ENCODE measurements at places on chromosomes 3 and 15.

GRCh38 chr15:58486062-58486461, 54.3 kb downstream of the LIPC start:
- DNase-seq: no peak

DNA sequence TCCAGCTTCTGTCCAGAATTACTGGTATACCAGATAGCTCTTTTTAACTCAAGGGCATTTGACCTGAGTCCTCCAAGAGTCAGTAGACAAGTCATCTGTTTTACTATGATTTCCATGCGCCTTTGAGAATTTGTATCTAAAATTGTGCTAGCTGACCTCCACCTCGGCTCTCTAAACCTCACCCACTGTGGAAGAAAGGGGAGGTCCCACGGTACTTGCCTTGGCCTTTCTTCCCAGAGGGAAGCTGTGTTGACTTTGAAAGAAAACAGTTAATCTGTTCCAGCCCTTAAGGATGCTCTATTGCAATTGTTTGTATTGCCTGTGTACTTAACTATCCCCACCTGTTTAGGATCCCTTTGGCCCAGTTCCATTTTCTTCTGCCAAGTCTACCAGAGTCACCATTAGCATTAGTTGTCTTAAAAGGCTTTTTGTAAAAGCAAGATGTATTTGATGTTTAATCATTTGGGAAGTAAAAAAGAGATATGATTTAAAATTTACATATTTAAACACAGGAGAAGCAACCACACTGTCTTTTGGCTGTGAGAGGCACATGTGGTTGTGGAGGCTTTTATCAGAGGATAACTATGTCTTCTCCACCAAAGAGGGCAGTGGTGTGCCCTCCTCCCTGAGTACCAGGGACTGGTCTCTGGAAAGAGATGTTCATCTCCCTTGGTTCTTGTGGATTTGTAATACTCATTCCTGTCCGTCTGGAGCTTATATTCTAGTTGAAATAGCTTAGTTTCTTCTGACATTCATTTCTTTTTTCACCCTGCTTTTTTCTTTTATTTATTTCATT, 88.8 kb downstream of the CRTC3 start:
- DNase-seq: no peak

DNA sequence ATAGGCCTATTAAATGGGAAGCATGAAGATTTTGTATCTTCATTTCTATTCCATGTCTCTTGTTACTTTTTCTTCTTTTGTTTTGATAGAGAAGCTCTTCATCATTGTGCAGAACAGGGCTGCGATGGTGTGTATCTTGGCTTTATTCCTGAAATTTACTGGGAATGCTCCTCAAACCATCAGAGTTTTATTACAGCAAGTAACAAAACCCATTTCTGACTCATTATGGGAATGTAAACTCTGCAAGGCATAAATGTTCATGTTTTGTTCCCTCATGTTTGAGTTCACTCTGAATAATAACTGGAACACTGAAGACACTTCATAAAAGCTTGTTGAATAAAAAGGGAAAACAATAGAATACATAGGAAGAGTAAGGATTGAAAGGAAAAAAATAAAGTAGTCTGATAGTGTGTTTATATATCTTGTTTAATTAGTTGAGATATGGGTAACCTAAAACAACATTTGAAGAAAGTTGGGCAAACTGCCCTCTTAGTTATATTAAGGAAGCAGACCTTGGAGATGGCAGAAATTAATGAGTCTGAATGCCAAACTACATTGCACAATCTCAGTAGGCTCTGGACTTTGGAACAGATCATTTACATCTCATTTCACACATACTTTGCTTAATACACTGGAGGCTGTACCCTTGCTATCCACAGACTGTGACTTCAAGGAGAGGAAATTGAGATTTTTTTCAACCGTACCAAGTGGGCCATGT, 521.5 kb downstream of the GRM7 start:
- DNase-seq: no peak

GRCh38 chr3:76470285-76470684, 569.6 kb upstream of the ROBO2 start:
- DNase-seq: no peak

- no peak for DNase-seq
Measured at GRCh38 chr3:173886-174285, 22.7 kb upstream of the CHL1 start.

DNA sequence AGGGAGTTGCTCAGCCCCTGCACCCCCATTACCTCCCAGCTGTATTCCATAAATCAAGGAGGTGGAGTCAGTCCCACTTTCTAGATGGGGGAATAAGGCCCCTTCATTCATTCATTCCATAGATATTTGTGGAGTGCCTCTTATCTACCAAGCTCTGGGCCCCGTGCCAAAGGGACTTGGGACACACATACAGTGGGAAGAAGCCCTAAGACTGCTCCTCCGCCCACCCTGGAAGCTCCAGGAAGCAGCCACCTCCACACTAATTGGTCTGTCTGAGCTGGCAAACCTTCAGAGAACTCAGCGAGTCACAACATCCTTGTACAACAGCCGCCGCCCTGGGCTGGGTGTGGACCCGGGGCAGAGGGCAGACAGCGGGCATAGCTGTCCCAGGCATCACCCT, 6.4 kb downstream of the STRA6 start:
- no peak for DNase-seq

DNA sequence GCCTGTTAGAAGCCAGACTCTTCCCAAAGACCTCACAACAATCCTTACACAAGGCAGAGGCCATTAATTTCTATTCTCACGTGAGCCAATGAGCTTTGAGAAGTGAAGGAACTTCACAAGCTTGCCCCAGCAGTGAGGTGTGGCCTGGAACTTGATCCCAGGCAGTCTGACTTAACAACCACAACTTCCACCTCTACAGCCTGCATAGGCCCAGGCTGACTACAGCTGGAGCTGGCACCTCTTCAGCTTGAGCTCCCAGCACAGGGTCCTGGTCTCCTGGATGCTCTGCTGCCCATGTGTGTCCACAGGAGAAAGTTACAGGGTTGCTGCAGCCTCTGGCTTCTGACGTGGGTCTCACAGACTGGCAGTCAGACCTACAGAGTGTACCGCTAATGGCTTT, 111.0 kb downstream of the ERC2 start:
- no peak for DNase-seq

- no peak for DNase-seq
Measured at GRCh38 chr3:64445109-64445943, 220.1 kb upstream of the PRICKLE2 start.

- DNase-seq: no peak
Measured at GRCh38 chr3:81419228-81419627, 342.2 kb downstream of the GBE1 start.

GRCh38 chr3:117404730-117405129, 695.2 kb downstream of the TUSC7 start:
- DNase-seq: no peak

DNA sequence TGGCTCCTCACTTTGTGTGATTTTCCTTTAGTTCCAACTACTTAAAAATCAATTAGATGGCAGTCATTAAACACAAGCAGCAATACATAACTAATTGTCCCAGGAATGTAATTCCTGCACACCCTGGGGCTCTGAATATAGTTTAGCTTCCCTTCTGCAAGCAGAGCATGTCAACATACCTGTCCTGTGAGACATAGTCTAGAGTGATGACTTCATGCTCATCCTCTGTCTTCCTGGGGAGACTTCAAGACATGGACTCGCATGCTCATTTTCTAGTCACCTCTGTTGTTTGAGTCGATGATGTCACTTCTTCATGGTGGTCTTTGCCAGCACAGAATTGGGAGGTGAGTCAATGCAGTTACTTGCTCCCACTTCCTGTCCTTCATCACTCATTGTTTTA, 15.7 kb downstream of the C3orf52 start:
- DNase-seq: no peak

GRCh38 chr15:48370460-48370859, 39.2 kb downstream of the DUT start:
- DNase-seq: no peak

- no peak for DNase-seq
Measured at GRCh38 chr3:127276995-127277394, 10.9 kb downstream of the PRR20G start.

DNA sequence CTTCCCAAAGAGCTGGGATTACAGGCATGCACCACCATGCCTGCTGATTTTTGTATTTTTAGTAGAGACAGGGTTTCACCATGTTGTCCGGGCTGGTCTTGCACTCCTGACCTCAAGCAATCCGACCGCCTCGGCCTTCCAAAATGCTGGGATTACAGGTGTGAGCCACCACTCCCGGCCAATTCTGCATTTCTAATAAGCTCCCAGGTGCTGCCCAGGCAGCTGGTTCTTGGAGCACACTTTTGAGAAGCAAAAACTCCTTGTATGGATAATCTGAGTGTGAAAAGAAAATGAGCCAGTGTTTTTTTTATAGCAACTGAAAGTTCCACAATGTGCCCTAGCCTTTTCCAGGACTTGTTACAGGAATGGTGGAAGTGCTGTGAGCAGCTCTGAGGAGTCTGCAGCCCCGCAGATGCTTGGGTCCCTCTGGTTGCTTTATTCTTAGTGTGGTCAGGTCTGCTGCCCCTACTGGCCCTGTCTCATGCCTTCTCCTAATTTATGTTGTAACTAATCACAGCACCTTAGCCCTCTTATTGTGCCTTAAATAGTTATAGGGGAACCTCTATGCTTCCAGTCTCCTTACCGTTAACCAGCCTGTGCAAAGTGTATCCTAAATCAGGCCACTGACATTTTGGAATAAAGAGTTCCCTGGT, 13.5 kb upstream of the KCNAB1 start:
- no peak for DNase-seq

GRCh38 chr15:82062479-82063454, 16.9 kb upstream of the MEX3B start:
- DNase-seq: no peak

- DNase-seq: no peak
Measured at GRCh38 chr15:67685008-67685599, 140.2 kb upstream of the SKOR1 start.

GRCh38 chr3:50359760-50360110, 414 bp upstream of the TMEM115 start:
- no peak for DNase-seq

DNA sequence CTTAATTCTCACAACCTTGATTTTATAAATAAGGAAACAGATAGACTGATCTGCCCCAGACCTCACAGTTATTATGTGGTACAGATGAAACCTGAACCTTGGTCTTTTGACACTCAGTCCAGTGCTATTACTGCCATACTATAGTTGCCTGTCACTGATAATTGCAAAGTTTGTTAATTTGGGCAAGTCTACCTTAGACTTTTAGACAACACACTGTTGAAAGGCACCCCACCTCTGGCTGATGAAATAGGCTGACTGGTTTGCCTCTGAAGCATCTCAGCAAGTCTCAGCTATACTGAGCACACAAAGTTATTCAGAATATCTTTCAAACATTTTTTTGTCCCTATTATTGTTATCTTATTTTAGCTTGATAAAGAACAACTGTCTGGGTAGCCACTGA, 53.1 kb upstream of the MAP4 start:
- DNase-seq: no peak

GRCh38 chr3:112482675-112483074, 16.6 kb downstream of the BTLA start:
- DNase-seq: no peak

- no peak for DNase-seq
Measured at GRCh38 chr3:134772591-134772990, 22.5 kb upstream of the EPHB1 start.

DNA sequence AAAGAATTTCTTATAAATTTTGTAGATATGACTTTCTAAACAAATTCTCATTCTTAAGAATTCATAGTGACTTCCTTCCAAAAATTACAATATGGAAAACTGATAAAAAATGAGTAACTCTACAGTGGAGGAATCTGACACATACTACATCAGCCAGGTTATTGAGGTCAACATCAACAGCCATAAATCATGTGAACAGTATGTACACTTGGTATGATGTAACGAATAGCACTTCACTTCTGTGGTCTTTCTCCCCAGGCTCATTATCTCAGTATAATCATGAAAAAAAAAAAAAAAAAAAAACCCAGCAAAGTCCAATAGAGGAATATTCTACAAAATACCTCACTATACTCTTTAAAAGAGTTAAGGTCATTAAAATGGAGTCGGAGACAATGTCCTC, 111.2 kb upstream of the SUCLG2 start:
- DNase-seq: no peak

DNA sequence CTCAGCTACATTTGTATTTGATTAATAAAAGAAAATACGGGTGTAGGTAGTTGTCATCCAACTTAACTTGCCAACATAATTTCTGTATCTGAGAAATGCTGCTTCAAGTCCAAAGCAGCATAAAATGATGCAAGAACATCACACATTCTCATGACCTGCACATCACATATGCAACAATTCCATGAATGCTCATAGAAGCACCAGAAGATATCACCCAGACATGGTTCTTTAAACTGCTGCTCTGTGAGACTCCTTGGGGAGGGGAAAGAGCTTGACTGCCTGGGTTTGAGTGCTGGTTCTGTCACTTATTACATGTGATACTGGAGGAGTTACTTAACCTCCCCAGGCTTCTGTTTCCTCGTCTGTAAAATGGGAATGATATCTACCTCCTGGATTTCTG, 39.4 kb downstream of the CHST14 start:
- DNase-seq: no peak

- no peak for DNase-seq
Measured at GRCh38 chr3:156587760-156588069, 32.8 kb upstream of the SSR3 start.

- no peak for DNase-seq
Measured at GRCh38 chr15:70845602-70846360, 8.2 kb downstream of the LARP6 start.

GRCh38 chr3:111712294-111713167, 117.4 kb upstream of the ZBED2 start:
- no peak for DNase-seq

GRCh38 chr3:117322866-117323265, 613.3 kb downstream of the TUSC7 start:
- no peak for DNase-seq

GRCh38 chr3:27746838-27747237, 24.7 kb upstream of the EOMES start:
- no peak for DNase-seq

DNA sequence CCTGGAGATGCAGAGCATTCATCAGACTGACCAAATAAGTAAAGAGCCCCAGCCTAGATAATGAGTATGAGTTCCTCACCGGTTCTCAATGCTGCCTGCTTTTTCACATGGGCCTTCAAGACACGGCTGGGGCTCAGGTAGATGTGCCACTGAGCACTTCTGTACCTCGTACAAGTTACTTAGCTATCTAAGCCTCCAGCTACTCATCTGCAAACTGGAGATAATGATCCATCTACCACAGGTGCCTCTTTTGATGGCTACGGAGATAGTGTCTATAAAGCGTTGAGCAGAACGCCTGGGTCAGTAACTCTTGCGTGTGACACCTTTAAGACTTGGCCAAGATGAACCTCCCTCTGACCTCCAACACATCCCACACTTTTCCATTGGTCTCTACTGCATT, 56.3 kb downstream of the CCR4 start:
- DNase-seq: no peak

- DNase-seq: no peak
Measured at GRCh38 chr15:67824197-67824968, 926 bp upstream of the SKOR1 start.

- no peak for DNase-seq
Measured at GRCh38 chr3:107346564-107346963, 30.7 kb upstream of the CCDC54 start.

DNA sequence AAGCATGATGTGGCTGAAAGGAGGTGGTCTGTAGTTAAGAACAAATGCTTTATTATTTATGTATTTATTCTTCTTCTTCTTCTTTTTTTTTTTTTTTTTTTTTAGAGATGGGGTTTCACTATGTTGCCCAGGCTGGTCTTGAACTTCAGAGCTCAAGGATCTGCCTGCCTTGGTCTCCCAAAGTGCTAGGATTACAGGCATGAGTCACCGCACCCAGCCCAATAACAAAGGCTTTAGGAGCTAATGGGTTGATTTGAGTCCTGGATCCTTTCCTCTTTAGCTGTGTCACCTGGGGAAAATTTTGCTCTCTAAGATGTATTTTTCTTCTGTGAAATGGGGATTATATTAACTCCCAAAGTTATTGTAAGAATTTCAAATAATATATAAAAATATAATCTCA, 168.8 kb downstream of the PEX5L start:
- no peak for DNase-seq

All from nucleus accumbens (tissue), 56 donors.